ENCODE measurements at places on chromosomes 4 and X.
A peak's percentile ranks its signal among the peaks of the same experiment; 100 is the strongest.

DNA sequence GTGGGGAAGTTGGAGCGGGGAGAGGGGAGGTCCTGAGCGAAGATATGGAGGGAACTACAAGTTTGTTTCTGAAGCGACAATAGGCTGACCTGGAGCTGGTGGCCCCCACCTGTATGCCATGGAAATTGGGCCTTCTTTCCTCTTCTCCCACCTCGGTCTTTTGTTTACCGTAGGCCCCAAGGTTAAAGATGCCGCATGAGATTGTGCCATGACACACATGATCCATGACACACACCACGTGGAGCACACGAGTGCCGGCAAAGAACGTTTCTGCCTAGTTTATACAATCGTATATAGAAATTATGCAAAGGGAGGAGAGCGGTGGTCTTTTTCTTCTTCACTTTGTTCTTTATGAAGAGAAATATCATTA is 408 bp downstream of the TMEM33 start:
- peak; percentile 39 for DNase-seq

GRCh38 chr4:113742643-113743042 is 18.9 kb downstream of the CAMK2D start:
- no peak for DNase-seq

- peak; percentile 49 for DNase-seq
These were observed 141.1 kb upstream of the WDFY3 start for GRCh38 chr4:85107553-85107952.

DNA sequence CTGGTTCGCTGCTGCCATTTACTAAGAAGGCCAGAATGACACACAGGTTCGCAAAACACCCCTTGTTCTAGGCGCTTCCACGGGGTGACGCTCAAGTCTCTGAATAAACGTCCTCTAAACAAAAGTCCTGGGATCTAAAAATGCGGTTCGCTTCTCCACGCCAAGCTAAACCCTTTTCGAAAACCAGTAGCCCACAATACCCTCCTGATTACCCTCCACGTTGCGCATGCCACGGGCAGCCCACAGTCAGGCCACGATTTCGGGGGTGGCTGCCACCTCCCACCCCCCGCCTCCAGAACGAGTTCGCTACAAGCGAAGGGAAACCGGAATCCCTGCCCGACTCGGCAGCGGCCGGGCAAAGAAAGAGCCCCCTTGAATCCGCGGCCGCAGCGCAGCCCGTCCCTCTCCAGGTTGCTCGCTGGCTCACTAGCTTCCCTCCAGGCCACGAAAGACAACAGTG is 423 bp downstream of the RPL39 start:
- peak; percentile 37 for DNase-seq

DNA sequence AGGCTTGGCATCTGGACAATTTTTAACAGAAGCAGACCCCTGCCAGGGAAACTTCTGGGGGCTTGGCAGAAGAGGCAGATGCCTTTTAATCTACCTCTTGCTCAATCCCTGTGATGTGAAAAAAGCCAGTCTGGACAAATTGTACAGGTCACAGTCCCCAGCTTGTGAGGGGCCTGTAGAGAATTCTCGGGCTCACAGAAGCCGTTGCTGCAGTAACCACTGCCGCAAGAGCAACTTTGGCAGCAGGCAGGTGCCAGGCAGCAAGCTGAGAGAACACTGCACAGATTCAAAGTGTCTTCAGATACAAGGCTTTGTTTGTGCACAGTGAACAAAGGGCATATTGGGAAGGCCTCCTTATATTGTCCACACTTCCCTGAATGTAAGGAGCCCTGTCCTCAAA is 11.7 kb downstream of the GPKOW start:
- no peak for DNase-seq

GRCh38 chrX:150411656-150412055 is 48.5 kb downstream of the MAMLD1 start:
- DNase-seq: no peak

DNA sequence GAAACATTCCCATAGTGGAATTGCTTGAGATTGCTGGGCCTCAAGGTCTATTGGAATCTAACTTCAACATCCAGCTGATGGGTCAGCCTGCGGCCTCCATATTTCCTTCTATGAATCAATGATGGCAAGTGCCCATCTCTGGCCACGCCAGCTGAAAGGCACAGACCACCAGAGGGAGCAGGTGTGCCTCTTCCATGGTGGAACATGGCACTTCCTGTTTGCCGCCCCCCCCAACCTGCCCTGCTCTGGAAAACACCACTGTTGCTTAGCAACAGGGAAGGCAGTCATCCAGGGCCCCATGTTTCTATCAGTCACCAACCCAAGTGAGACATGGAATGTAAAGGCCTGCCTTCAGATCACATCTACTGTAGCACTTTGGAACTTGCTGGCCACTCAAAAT is 11.6 kb downstream of the PAGE4 start:
- DNase-seq: peak; percentile 90

- no peak for DNase-seq
These were observed 14.0 kb downstream of the ARHGEF6 start for GRCh38 chrX:136766785-136767103.

GRCh38 chr4:73066928-73067327 is 2.6 kb downstream of the COX18 start:
- DNase-seq: no peak

GRCh38 chr4:93237521-93237920 is 591.0 kb upstream of the ATOH1 start:
- DNase-seq: no peak

GRCh38 chrX:70434914-70435586 is 9.6 kb upstream of the DLG3 start:
- DNase-seq: no peak

GRCh38 chr4:61583696-61584095 is 383.6 kb downstream of the ADGRL3 start:
- peak; percentile 84 for DNase-seq

DNA sequence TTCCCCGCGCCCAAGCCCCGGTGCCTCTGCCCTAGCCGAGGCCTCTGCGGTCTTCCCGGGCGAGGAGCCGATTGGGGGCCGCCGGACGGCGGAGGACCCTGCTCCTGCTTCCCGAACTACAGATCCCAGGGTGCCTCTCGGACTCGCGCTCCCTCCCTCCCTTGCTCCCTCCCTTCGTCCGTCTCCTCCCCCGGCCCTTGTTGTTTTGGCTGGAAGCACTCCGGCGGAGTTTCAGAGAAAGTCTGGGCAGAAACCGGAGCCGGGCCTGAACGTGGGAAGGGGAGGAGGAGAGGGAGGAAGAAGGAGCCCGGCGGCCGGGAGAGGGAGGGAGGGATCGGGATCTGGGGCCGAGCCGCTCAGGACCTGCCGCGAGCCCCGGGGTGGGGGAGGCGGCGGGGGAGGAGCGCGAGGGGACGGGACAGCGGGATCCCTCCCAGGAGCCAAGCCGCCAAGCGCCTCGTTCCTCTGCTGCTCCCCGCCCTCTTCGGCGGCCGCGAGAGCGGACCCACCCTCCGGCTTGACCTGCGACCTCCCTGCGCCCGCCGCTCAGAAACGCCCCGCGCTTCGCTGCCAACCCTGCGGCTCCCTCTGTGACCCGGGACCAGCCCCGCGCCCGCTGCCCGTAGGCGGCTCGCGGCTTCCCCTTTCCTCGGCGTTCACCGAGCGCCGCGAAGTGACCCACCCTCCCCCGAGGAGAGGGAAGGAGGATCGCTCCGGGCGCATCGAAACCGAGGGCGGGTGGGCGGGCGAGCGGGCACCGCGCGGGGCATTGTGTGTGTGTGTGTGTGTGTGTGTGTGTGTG is 496 bp upstream of the GAB1 start:
- peak; percentile 88 for DNase-seq

GRCh38 chr4:89410687-89411086 is 103.1 kb upstream of the GPRIN3 start:
- peak; percentile 85 for DNase-seq

GRCh38 chrX:31366041-31366440 is 294.2 kb upstream of the FTHL17 start:
- DNase-seq: peak; percentile 81

GRCh38 chr4:34767407-34767806 is 1476.9 kb downstream of the ARAP2 start:
- peak; percentile 0 for DNase-seq

GRCh38 chr4:127708985-127709384 is 21.2 kb upstream of the SLC25A31 start:
- DNase-seq: peak; percentile 97

DNA sequence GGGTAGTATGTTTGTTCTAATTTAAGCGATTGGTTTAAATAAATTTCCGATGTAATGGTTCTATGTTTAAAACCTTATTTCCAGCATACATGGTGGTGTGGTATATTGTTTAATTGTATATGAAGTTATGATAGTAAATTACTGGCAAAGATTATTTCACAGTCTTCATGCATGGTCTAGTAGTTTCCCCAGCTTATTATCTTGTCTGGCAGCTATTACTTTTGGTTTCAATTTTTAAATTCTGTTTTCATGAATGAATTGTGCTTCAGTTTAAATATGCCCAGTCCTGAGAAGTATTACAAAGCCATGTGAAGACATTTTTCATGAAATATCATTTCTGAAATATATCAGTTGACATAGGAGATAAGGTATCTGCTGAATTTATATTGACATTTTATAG is 6.3 kb downstream of the ALG13 start:
- DNase-seq: no peak

GRCh38 chrX:53305996-53306937 is 24.9 kb upstream of the IQSEC2 start:
- no peak for DNase-seq

GRCh38 chr4:2341911-2342652 is 76.4 kb downstream of the ZFYVE28 start:
- DNase-seq: no peak

DNA sequence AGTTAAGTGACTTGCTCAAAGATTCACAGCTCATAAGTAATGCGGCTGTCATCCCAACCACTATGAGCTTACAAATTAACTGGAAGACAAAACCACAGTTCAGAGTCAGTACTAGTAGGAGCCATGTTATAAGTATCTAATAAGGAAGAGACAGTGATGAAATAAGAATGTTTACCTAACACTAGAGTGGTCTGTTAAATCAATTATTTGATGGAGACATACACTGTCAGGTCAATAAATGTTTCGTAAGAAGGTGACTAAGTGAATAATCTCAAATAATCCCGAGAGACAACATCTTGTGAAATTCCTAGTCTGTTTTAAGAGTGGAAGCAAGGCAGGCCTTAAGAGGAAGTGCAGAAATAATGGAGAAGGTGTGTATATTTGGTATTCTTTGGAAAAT is 25.8 kb upstream of the AMELX start:
- peak; percentile 84 for DNase-seq

- DNase-seq: peak; percentile 60
These were observed 12.4 kb downstream of the ZBTB49 start for GRCh38 chr4:4302416-4302815.

- DNase-seq: no peak
These were observed 480.2 kb upstream of the PRKX start for GRCh38 chrX:4193500-4194155.

GRCh38 chr4:110122201-110122600 is 76.2 kb downstream of the ELOVL6 start:
- no peak for DNase-seq

GRCh38 chr4:61950625-61951024 is 750.5 kb downstream of the ADGRL3 start:
- no peak for DNase-seq

DNA sequence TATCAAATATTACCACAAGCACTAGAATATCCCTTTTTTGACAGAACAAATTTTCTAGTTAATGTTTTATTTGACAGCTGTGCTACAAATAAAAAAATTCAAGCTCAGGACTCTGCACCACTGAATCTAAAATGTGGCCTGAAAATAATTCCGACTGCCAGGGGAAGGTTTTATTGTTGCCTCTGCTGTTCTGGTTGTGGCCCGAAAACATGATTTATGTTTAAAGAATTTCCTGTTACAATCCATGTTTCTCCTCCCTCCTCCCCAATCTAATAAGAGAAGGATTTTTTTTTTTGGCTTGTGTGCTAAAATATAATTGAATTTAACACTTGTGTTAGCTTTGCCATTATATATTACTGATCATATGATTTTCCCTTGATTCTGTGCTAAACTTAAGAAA is 227.8 kb downstream of the DCLK2 start:
- DNase-seq: peak; percentile 56

- DNase-seq: no peak
These were observed 1226.2 kb upstream of the TENM3 start for GRCh38 chr4:181017038-181017437.

- DNase-seq: peak; percentile 58
These were observed 93.3 kb upstream of the PDE5A start for GRCh38 chr4:119721878-119722277.

- DNase-seq: peak; percentile 44
These were observed 35.6 kb downstream of the ARSJ start for GRCh38 chr4:113943863-113944262.

DNA sequence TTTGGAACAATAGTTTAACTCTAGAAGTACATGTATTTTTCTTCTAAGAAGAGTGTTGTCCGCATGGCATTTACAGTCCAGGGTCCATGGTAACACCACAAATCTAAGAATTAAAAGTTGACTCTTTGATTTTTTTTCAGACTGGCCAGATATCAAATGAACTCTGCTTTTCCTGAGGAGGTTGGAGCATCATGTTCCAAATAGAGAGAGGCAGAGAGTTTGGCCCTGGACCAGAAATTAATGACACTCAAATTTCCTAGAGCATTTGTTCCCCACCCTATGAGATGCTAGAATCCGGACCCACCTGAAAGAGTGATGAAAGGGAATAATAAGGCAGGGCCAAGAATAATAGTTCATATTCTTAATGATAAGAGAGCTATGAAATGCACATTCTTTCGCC is 47.0 kb upstream of the NAP1L5 start:
- DNase-seq: no peak

DNA sequence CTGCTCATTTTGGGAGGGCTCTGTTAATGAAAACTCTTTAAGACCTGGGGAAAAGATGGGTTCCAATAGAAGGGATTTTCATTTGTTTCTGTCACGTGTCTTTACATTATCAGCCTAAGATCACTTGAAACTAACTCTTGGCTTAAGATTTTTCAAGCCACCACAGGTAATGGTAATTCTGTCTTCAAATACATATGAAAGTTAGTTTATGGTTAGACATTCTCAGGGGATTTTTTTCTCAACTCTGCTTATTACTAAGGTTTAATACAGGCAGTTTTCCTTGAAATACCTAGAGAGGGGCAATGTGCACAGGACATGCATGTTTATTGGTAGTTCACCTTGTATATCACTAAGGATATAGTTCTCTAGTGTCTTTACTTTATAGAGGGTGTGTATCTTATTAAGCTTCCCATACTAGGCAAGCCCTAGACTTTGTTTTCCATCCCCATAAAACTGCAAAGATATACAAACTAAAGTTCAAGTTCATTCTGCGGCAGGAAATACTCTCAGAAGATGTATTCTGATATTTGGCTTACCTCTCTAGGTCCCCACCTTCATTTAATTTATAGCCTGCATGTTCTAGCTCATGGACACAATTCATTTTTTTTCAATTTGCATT is 38.2 kb upstream of the MYOZ2 start:
- no peak for DNase-seq

- no peak for DNase-seq
These were observed 12.1 kb downstream of the DOK7 start for GRCh38 chr4:3475041-3475712.

Data from kidney tubule cell (primary cell).